ENCODE measurements at places on chromosomes 1 and 21.

DNA sequence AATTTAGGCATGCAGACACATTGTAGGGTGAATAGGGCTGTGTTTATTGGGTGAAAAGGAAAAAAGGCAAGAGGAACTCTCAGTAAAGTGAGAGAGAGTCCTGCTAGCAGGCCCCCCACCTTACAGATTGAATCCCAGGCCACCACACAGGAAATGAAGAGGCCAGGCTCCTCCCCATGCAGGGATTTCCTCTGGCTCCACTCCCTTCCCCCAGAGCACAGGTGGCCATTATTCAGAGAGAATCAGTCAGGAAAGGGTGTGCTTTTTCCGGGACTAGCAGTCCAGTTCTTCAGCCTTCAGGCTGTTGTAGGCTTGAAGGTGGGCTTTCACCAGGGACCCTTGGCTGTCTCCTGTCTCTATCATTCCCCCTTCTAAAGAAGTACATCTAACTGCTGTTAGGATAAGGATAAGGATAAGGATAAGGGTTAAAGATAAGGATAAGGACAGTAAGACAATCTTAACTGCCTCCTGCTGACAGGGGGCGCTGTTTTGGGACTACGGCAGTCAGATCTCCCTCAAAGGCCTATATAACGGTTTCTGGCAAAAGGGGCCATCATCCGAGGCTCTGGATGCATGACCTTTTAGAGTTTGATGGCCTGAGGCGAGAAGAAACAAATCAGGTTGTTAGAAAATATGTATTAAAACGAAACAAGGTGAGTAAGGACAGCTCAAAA lies 26.3 kb downstream of the ZNF648 start:
- DNase-seq, result no peak

GRCh38 chr1:14452551-14452950 lies 145.9 kb upstream of the KAZN start:
- no peak for DNase-seq

DNA sequence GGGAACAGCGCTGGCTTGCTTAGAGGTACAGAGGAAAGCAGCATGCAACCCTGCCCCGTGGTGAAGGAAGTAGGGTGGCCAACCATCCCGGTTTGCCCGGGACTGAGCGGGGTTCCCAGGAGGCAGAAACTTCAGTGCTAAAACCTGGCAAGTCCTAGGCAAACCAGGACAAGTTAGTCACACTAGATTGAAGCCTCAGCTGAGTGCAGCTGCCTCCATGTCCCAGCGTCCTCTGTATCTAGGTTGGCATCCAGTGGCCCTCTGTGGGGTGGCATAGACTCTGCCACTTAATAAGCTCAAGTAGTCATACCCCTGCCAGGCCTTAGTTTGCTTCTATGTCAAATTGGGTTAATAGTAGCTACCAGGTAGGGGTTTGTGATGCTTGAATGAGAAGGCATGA lies 67.1 kb downstream of the ATP2B4 start:
- no peak for DNase-seq

- no peak for DNase-seq
These were observed 2.9 kb upstream of the RCAN1 start for GRCh38 chr21:34617753-34618339.

GRCh38 chr1:159228554-159228953 lies 23.9 kb downstream of the ACKR1 start:
- no peak for DNase-seq

- DNase-seq, result no peak
These were observed 804 bp upstream of the IKBKE start for GRCh38 chr1:206469411-206469932.

GRCh38 chr1:26666855-26667254 lies 29.0 kb upstream of the ARID1A start:
- DNase-seq, result no peak

- DNase-seq, result no peak
These were observed 198.9 kb upstream of the ZP4 start for GRCh38 chr1:238089615-238090014.

DNA sequence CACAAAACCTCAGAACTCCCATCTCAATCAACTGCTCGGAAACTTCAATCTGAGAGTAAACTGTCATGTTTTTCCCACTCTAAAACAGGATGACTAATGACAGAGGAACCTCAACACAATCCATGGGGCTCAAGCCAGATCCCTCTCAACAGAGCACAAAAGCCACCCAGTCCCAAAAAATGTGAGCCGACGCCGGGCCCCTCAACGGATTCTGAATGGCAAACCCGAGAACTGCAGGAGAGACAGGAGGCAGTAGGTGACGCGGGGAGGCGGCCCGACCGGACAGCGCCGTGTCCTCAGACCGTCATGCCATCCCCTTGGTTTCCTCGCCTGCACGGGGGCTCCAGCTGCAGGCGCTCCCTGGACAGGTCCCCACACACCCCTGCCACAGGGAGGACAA lies 53.4 kb downstream of the SSBP3 start:
- no peak for DNase-seq

DNA sequence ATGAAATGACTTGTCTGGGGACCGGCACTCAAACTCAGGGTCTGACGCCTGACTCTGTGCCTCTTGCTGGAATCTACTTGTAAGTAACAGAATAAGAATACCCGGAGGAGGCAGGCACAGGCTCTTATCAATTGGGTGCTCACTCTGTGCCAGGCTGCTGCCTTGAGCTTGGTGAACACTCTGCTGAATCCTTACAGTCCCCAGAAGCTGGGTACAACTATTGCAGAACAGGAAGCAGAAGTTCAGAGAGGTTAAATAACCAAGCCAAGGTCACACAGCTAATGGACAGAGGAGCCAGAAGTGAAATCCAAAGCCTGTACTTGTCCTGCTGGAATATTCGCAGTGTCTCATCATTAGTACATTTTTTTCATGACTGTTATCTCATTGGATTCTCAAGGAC lies 86.0 kb downstream of the EPHB2 start:
- no peak for DNase-seq

DNA sequence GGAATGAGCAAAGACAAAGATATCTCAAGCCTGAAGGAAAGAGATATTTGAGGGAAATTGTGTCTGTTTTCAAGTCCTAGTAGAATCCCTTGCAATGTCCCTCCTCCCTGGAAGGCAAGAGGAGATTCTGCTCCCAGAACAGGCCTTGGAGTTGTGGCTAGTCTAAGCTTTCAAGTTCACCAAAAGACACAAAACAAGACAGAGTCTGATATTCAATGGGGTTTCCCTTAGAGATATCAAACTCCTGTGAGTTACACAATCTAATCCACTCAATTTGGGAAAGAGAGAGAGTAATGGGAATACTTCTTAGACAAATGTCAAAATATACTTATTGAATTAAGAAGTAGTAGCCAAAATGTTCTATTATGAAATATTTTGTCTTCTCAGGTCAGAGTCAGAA lies 162.8 kb upstream of the ADAMTS5 start:
- DNase-seq, result no peak

- no peak for DNase-seq
These were observed 159.5 kb upstream of the PTBP2 start for GRCh38 chr1:96562094-96562493.

GRCh38 chr1:12326986-12327385 lies 97.2 kb downstream of the VPS13D start:
- no peak for DNase-seq

DNA sequence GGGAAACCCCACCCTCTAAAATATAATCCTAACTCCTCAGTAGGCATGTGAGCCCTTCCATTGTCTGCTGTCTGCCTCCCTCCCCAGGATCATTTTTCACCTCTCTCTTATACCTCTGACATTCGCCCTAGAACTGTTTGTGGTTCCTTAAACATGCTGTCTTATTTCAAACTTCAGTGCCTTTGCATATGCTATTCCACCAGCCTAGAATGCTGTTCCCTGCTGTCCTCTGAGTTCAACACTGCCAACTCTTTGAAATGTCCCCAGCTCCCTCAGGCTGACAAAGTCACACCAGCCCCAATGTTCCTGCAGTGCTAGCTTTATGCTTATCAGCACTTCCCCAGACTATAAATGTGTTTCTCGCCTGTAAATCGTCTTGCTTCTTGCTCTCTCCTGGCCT lies 119.5 kb downstream of the HIVEP3 start:
- no peak for DNase-seq

- DNase-seq, result no peak
These were observed 75.5 kb downstream of the HIVEP3 start for GRCh38 chr1:41842993-41843755.

DNA sequence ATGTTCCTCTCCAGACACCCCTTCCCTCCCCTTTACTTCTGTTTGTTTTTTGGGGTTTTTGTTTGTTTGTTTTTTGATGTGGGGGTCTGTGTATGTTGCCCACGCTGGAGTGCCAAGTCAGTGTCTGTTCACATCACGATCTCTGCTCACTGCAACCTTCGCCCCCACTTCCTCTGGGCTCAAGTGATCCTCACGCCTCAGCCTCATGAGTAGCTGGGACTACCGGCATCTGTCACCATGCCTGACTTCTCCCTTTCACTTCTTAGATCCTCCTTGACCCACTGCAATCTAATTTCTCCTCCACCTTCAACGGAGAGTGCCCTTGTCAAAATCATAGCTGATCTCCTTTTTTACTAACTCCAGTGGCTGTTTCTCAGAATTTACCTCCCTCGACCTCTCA lies 100.7 kb upstream of the KIF26B start:
- no peak for DNase-seq

- DNase-seq, result no peak
These were observed 116.3 kb downstream of the PEX14 start for GRCh38 chr1:10591010-10591409.

DNA sequence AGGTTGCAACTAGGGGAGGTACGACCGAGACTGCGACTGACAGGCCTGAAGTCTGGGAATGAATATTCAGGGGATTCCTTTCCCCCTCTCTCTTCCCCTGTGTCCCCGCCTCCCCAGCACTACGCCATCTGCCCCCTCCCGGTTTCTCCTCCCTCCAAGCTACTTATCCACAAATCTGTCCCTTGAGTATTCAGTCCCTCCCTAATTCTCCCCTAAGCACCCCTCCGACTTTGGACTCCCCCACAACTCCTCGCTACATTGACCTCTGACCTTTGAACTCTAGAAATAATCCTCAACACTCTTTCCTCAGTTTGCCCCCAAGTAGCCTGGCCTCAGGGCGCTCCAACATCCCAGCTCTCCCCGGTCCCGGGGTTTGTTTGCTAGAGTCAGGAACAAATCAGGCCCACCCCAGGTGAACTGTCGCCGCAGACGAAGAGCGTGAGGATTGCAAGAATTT lies 393 bp downstream of the LYSMD1 start:
- no peak for DNase-seq

DNA sequence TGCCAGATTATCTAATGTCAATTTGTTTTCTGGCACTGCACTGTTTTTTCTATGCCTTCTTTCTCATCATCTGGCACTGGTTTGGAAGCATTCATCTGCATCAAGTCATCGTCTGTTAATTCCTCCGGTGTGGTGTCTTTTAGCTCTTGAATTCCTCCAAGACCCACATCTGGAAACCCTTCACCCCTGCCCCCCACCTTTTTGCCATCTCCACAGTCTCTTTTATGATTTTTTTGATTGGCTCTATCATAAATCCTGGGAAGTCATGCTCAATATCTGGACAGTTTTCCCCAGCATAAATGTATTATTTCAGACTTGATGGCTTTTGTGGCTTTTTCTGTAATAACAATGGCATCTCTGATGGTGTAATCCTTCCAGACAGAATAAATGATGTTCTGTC lies 10.4 kb upstream of the KCNK1 start:
- no peak for DNase-seq

DNA sequence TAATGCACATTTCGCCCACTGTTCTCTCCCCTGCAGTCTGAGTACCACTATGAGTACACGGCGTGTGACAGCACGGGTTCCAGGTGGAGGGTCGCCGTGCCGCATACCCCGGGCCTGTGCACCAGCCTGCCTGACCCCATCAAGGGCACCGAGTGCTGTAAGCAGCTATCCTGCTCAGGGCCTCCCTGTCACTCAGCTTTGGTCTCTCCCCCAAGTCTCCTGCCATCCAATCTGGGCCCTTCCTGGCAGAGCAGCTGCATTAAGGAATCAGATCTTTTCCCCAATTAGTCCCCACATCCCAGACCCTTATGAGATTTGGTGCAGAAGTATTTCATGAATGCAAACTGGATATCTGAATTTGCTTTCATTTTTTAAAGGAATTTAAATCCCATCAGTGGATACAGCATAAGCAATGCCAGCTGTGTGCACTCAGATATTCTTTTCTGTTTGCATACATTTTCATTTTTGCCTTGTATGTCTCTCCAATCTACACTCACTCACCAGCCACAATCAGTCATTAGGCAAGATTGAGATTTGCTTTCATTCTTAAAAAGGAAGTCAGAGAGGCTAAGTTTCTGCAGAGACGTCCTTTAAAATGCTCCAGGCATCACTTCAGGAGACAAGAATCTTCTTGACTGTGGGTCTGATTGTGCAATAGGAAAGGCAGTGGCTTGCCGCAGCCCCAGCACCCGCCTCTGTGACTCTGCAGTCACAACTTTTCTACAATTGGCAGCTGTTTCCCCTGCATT lies 48.1 kb downstream of the ELAPOR1 start:
- no peak for DNase-seq

- no peak for DNase-seq
These were observed 93.7 kb downstream of the WDR3 start for GRCh38 chr1:118023199-118023598.

GRCh38 chr21:41064334-41064791 lies 103.6 kb upstream of the BACE2 start:
- DNase-seq, result no peak

- no peak for DNase-seq
These were observed 18.3 kb upstream of the PPIE start for GRCh38 chr1:39720094-39720999.

DNA sequence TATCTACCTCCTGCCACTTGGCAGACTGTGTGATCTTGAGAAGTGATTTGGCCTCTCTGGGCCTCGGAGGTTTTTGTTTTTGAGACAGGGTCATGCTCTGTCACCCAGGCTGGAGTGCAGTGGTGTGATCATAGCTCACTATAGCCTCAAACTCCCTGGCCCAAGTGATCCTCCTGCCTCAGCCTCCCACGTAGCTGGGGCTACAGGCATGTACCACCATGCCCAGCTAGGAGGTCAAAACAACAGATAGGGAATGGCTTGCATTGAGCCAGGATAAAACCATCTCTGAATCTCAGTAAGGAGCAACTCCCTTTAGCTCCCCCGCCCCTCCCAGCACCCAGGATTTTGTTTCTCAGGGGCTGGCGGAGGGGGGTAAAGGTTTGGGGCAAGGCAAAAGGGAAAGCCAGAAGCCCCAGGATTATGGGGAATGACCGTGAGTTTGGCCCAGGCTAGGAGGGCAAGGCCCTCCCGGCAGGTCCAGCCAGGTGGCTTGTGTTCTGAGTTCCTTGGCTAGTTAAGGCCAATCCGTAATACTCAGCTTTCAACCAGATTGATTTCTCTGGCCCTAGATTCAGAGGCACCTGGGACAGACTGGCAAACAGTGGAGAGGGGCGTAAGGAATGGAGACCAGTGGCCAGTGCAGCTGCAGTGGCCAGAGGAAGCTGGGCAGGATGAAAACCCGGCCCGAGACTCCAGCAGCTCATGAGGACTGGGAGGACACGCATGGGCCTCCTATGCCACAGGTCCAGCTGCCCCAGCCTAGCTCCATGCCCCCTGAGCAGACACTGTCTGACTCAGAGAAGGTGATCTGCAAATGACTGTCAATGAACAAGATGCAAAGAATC lies 130.1 kb downstream of the DMRTB1 start:
- no peak for DNase-seq

GRCh38 chr1:111565079-111565478 lies 54.5 kb upstream of the RAP1A start:
- DNase-seq, result no peak
